ENCODE measurements at places on chromosomes 5 and 9. TPM values are rescaled to one million over a fixed set of nuclear protein-coding genes. Genes with fewer than 3 reads are reported as not detected.
A peak's percentile ranks its signal among the peaks of the same experiment; 100 is the strongest.

Gene OCLN
- 0.59 TPM for total RNA-seq

Gene PCA3
- total RNA-seq: not detected

Gene TXNDC8
- total RNA-seq: not detected

Gene SCGB3A1
- not detected for total RNA-seq

Gene MAMDC4
- 0.39 TPM for total RNA-seq

- peak; percentile 60 for DNase-seq
Measured at GRCh38 chr5:139982157-139982974, 60.7 kb downstream of the NRG2 start.

GRCh38 chr5:62587737-62588136, 9.1 kb downstream of the LRRC70 start:
- DNase-seq: peak; percentile 12

GRCh38 chr5:142600092-142600491, 85.8 kb downstream of the FGF1 start:
- no peak for DNase-seq

- DNase-seq: no peak
Measured at GRCh38 chr5:1471997-1472963, 27.0 kb upstream of the SLC6A3 start.

- DNase-seq: no peak
Measured at GRCh38 chr9:20144197-20144596, 355.4 kb upstream of the SLC24A2 start.

GRCh38 chr5:97544678-97545077, 361.6 kb upstream of the RIOK2 start:
- no peak for DNase-seq

GRCh38 chr9:127706836-127707241, at the start of gene CFAP157:
CFAP157 (plus strand) TSS chr9:127706988; CDS start chr9:127707032, 44 bp downstream.
- no peak for DNase-seq

GRCh38 chr9:115385383-115386122, 267.6 kb upstream of the TNC start:
- no peak for DNase-seq

- DNase-seq: no peak
Measured at GRCh38 chr9:93963969-93964368, 8.8 kb upstream of the BARX1 start.

- DNase-seq: no peak
Measured at GRCh38 chr5:79820648-79821047, 131.0 kb downstream of the CMYA5 start.

DNA sequence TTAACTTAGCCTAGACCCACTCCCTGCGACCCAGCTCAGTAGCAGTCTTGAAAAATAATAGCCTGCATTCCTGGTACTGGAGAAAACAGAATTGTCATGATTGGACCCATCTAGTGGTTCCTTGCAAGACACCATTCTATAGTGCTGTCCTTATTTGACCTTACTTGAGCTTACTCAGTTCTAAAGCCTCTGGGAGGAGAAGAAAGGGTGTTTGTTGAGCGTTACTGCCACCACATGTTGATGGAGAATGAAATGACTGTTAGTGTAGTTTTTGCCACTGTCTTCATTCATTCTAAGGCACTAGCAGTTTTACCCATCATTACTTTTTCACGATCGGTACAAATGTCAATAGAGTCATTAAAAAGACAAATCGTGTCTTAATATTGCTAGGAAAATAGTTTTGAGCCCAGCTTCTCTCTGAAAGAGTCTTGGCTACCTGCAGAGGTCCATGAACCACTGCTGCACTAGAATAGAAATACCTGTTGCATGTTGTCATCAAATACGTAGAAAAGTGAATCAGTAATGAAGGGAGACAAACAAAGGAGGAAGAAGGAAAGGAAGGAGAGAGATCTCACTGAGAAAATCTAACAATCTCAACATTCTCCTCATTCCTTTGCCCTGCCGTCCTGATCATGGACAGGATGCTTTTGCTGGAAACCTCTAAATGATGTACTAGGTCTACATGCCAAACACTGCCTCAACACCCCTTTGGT, 96.0 kb downstream of the LIX1 start:
- DNase-seq: peak; percentile 58

- no peak for DNase-seq
Measured at GRCh38 chr9:4138781-4139180, 161.1 kb downstream of the GLIS3 start.
